Amniotic stem cell (primary cell): ENCODE measurements at places on chromosomes 12 and 14.

DNA sequence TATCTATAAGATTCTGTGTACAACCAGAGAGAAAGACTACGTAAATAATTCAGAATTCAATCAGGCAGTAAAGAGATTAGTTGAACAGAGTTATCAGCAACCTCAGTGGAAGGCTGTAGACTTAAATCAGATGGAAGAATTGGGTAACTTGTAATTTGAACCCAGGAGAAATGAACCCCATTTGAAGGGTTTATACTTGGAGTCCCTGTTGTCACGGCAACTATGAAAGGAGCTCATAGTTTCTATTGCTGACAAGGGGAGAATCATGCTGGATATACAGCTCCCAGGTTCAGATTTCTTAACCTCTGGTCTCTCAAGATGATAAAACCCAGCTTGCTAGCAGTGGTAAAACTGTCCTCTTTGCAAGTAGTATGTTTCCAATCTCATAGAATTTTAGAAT lies 54.4 kb upstream of the BMP4 start:
- no peak for DNase-seq

DNA sequence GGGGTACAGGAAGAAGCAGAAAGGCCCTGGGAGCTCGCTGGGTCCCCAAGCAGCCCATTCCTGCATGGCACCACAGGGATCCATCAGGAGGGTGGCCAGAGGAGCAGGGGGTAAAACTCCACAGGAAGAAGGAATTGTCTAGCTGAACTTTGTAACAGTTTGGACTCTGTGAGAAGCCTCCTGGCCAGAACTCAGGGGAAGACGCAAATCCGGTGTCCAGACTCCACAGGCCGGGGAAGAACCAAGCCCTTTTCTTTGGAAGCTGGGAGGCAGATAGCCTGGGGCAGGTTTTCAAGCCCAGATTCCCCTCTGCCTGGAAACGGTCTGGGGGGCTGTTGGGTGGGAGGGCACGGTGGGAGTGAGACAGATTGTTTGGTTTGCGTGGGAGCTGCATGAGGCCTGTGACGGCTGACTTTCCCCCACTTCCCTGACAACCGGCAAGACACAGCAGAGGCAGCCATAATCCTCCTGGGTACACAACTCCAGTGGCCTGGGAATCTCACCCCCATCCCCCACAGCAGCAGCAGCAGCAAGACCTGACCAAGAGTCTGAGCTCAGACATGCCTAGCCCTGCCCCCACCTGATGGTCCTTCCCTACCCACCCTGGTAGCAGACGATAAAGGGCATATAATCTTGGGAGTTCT lies 16.7 kb downstream of the GPHB5 start:
- DNase-seq = no peak

DNA sequence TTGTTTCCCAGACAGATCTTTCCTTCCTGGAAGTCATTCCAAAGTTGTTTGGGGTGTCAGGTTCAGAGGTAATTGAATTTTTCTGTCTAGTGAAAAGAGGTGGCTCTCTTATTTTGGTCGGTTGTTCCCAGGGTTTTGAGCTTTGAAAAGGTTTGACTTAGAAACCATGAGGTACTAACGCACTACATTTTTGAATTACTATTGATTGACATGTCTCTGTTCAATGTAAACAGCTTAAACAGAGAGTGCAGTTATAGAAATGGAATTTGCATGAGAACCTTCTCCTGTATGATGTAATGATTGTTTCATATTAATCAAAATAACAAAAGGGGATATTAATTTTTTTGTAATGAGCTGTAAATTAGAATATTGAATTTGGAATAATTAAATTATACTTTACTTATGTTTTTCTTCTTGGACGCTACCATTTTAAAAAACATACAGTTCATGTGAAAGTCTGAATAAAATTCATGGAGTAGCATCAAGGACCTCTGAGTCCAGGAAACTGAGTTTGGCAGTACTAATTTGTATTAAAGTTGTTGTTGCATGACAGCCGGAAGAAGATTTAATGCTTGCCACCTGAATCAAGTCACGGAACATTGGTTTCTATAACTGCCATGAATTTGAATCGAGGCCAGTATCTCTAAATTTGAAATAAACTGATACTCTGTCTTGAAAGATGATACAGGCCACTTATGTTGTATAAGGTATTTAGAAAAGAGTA lies 41.7 kb downstream of the NPAS3 start:
- DNase-seq = no peak

GRCh38 chr14:69749956-69750355 lies 17.0 kb upstream of the SRSF5 start:
- no peak for DNase-seq

- DNase-seq = no peak
Observed at GRCh38 chr14:96792591-96792990, 4.6 kb upstream of the VRK1 start.

DNA sequence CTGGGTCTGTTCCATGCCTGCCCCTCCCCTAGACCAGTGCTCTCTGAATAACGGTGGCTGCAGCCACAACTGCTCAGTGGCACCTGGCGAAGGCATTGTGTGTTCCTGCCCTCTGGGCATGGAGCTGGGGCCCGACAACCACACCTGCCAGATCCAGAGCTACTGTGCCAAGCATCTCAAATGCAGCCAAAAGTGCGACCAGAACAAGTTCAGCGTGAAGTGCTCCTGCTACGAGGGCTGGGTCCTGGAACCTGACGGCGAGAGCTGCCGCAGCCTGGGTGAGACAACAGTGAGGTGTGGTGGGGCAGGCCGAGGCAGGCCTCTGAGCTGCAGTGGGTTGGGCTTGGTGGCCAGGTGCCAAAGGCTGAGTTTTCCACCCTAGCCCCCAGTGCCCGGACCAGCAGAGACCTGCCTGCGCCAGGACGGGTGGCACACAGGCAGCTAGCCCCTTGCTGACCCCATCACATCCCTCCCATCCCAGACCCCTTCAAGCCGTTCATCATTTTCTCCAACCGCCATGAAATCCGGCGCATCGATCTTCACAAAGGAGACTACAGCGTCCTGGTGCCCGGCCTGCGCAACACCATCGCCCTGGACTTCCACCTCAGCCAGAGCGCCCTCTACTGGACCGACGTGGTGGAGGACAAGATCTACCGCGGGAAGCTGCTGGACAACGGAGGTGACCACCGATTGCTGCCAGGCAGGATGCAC lies 28.2 kb upstream of the LRP1-AS start:
- DNase-seq = peak; percentile 35

- no peak for DNase-seq
Observed at GRCh38 chr12:4648104-4648500, 749 bp downstream of the AKAP3 start.

DNA sequence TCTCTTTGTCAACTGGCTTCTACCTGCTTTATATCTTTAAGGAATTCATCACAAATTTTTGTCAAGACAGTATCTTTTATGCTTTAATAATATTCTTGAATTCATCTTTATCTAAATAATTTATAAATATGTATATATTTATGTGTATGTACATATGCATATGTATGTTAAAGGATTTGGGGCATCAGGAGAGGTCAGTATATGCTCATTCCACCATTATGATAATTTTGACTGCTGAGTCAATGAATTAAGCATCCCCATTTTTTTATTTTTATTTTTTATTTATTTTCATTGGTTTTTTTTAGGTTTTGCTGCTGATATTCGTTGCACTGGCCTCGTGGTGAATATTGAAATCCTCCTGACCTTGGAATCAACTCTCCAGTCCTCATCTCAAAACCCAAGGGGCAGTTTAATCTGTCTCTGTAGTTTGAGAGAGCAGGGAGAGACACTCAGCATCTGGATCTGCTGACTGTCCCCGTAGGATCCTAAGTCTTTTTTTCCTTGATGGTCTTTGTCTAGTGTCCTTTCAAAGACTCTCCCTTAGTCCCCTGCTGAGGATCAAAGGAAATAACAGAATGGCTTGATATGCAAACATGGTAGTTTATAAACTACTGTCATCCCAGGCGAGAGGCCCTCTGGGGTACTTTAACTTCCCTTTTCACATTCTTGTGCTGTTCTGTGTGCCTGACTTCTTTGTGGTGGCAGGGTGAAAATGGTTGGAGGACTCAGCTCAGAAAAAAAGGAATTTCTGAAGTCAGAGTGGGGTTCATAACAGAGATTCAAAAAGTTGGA lies 218.7 kb downstream of the DIO2 start:
- DNase-seq = no peak

DNA sequence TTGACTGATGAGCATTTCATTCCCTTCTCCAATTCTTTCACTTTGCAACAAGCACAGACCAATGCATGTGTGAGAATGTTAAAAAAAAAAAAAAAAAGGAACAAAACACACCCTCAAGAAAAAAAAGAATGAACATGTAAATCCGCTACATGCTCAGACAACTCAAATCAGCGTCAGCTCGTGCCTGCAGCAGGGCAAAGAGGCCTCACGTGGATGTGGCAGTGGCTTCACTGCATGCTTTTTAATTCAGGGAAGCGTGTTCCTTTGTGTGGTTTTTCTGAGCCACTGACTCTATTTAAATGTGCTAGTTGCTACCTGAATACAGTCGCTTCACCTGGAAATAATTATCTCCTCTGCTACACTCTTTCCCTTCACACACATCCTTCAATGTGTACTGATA lies 55.1 kb downstream of the PPP1R36 start:
- no peak for DNase-seq

DNA sequence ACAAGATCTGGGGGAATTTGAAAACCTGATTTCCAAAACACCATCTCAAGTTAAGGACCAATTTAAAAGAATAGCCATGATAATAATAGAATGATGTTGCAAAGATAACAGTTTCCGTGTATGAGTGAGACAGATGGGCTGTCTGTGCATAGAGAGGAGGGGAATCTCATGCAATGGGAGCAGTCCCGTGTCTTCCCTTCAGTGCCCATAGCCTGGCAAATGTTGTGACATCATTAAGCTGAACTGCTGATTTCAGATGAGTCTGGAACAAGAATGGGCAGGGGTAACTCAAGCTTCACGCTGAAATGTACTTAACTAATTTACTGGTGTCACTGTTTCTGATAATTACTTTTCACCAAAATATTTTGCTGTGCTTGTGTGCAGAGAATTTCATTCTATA lies 454.0 kb downstream of the FOXG1 start:
- DNase-seq = no peak

GRCh38 chr14:75711105-75711795 lies 50.2 kb downstream of the TTLL5 start:
- DNase-seq = peak; percentile 13

GRCh38 chr14:59638885-59639284 lies 62.3 kb upstream of the CCDC175 start:
- DNase-seq = no peak

GRCh38 chr14:60061371-60061770 lies 30.4 kb upstream of the PCNX4 start:
- DNase-seq = no peak

DNA sequence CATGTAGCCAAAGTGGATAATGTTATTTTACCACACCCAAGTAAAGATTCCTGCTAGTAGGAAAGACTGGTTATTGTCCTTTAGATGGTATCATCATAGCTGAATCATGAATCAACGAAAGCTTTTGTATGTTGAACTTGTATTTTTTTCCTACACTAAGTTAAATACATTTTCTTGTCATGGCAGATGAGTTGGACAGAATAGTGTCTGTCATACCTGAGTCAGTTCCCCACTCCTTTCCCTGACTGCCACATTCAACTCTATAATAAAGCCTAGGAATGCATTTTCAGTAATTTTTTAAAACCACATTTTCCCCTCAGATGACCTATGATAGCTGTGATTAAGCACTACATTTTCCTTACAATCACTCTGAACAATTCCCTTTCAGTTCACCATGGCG lies 9.3 kb upstream of the PTHLH start:
- no peak for DNase-seq

- DNase-seq = peak; percentile 81
Observed at GRCh38 chr12:7935590-7936581, at the start of gene SLC2A3. Gene SLC2A3, minus strand, starts transcription at chr12:7936187. Its CDS starts 153 bp downstream, at chr12:7936034.

DNA sequence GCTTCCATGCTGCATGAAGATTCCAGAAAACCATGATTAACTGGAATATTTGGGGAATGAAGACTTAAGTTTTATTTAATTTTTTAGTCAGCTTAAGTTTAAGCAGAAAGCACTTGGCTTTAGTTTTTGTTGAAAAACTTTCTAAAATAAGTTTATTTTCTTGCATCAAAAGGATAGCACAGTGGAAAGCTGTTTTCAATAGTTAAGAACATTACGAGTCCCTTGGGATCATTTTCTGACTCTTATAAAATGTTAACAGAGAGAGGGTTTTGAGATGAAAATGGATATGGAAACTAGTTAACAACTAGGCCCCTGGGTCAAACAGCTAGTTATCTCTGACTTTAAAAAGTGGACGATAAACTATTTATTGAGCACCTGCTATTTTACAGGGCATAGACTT lies 181.9 kb upstream of the SLC38A2 start:
- DNase-seq = no peak

- DNase-seq = no peak
Observed at GRCh38 chr12:75721796-75722195, 210.4 kb upstream of the KRR1 start.

DNA sequence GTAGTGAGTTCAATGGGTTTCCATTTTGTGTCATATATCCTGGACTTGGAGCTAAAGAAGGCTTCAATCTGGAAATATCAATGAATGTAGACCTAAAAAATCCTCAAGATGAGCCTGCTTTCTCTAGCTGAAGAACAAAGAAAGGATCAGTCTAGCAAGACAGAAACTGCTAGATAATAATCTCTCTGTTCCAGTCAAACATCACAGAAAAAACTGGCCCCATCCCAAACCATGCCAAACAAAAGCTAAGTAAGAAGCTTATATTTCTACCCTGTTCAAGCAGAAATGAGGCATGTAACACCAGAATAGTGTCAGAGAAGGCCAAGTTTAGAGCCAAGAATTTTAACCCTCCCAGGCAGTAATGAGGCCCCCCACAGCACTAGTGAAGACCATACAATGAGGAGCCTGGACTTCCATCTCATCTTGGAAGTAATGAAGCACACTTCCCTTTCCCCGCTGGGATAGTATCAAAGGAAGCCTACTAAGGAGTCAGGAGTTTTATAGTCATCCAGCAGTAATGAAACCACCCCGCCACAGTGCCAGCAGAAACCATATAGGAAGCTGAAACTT lies 95.8 kb downstream of the NELL2 start:
- DNase-seq = no peak

DNA sequence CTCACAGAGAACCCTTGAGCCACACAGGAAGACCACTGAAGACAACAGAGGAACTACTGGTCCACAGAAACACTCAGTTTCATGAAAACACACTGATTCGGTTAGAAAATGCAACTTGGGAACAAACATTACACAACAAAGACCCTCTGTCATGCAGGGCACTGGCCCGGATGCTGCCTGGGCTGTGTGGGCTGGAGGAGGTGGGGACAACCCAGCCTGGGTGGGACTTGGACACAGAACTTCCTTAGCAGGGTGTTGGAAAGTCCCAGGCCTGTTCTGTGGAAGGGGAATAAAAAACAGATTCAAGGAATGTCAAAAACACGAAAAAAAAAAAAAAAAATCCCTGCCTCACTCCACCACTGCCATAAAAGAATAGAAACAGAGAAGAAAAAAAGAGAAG lies 181.0 kb downstream of the MON2 start:
- DNase-seq = no peak

DNA sequence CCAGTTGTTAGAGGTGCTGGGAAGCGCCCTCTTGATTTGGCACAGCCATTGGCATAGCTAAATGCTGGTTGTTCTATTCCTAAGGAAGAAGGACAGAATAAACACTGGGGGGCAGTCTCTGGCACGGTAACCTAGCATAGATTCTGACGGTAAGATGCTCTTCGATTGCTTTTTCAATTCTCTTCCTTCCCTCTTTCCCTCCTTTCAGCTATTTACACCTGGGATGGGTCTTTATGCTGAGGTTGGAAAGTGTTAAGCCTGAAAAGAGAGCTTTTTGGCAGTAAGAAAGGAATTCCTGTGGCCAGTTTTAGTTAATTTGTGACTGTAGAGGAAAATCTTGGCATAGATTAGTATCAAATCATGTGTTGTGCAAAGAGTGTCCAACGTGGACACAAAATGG lies 162.8 kb downstream of the SNAPC1 start:
- no peak for DNase-seq
